ENCODE measurements at places on chromosomes 16 and 17.
A peak's percentile ranks its signal among the peaks of the same experiment; 100 is the strongest.

GRCh38 chr16:78155791-78156345, 56.4 kb downstream of the WWOX start:
- no peak for DNase-seq
- H3K36me3 ChIP-seq = no peaks in the 10 kb centered on the region
- no peak overlapping the region for H3K27ac ChIP-seq
- H3K4me1 ChIP-seq = no peaks in the 10 kb centered on the region
- no peak overlapping the region for H3K4me3 ChIP-seq

DNA sequence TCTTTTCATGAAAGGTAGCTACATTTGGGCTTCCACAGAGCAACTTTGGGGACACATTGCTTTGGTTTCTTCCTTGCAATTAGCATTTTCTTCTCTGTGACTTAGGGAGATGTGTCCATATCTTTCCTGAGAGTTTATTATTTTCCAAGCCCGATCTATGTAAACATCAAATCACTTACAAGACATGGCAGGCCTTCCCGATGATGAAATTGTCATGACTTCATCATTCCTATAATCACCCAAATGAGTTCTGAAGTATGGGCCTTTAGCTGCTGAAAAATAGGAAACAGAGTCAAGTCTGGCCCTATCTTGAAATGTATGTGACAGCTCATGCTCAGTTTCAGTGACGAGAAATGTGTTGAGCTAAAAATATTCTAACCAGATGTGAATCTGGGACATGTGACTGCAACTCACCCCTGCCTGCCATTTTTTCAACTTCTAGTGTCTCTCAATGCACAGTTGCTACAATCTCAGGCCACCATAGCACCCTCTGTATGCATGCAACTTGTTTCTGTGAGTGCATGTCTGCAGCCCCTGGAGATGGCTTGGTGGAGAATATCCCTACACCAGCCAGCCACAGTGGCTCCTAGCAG, 199.6 kb upstream of the MAF start:
- H3K27ac ChIP-seq = no peak overlapping the region
- H3K4me3 ChIP-seq = no peak overlapping the region

DNA sequence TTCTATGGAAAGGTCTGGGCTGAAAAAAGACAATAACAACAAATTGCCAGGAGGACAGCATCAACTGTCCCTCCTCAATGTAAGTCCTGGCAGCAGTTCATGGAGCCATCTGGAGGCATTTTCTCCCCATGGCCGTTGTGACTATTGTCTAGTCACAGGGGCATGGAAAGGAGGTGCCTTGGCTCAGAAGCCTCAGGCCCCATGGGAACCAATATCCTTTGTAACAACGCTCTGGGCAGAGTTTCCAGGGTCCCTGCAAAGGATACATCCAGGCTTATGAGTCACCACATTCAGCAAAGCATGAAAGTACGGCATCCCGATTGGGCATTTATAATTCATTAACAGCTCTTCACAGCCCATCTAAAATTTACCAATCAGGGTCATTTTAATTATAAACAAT, 85.2 kb downstream of the GLG1 start:
- peaks cover 4% of the 10 kb centered on the region for H3K36me3 ChIP-seq
- peaks cover 12% of the 10 kb centered on the region for H3K4me1 ChIP-seq
- no peak overlapping the region for H3K27ac ChIP-seq
- H3K4me3 ChIP-seq = no peak overlapping the region
- no peaks in the 10 kb centered on the region for H3K27me3 ChIP-seq

GRCh38 chr16:84810518-84811273, 9.1 kb upstream of the CRISPLD2 start:
- H3K27me3 ChIP-seq = no peaks in the 10 kb centered on the region
- no peak for DNase-seq
- H3K4me1 ChIP-seq = no peaks in the 10 kb centered on the region
- no peaks in the 10 kb centered on the region for H3K36me3 ChIP-seq

DNA sequence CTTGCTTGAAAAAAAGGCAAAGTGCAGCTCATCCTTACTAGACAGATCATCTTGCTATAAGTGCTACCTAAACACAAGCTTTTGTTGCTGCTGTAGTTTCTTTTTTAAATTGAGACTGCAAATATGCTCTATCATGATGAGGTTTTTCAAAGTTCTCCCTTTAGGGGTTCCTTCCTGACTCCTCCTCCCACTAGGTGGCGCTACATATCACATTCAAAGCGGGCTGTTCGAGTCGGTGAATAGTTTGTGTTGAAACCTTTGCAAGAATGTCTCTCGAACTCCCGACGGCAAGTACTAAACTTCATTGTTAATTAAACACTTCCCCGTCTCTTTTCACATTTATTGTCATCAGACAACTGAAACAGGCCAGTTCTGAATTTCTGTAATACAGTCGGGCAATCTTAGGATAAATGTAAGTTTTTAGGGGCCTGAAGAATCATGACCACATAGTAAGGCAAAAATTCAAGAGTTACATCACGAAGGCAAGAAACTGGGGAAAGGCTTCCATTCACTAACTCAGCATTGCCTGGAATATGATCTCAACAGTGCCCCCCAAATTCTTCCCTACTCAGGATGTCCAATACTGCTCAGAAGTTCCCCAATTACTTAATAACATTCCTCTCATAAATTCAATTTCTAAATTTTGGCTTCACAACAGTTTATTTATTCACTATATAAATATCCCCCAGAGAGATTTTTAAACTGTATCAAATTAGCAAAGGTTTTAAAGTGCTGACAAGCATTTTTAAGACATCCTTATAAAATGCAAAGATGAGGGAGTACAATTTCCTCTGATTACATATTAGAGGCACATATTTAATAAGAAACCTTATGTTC, 6.7 kb downstream of the HS3ST3A1 start:
- H3K4me1 ChIP-seq = no peaks in the 10 kb centered on the region
- peak; percentile 7 for DNase-seq
- no peak overlapping the region for H3K27ac ChIP-seq
- no peak overlapping the region for H3K4me3 ChIP-seq

GRCh38 chr17:76090517-76091129, 11.6 kb downstream of the ZACN start:
- H3K4me3 ChIP-seq = no peak overlapping the region
- no peaks in the 10 kb centered on the region for H3K4me1 ChIP-seq
- no peak for DNase-seq
- no peaks in the 10 kb centered on the region for H3K27me3 ChIP-seq
- no peak overlapping the region for H3K27ac ChIP-seq

DNA sequence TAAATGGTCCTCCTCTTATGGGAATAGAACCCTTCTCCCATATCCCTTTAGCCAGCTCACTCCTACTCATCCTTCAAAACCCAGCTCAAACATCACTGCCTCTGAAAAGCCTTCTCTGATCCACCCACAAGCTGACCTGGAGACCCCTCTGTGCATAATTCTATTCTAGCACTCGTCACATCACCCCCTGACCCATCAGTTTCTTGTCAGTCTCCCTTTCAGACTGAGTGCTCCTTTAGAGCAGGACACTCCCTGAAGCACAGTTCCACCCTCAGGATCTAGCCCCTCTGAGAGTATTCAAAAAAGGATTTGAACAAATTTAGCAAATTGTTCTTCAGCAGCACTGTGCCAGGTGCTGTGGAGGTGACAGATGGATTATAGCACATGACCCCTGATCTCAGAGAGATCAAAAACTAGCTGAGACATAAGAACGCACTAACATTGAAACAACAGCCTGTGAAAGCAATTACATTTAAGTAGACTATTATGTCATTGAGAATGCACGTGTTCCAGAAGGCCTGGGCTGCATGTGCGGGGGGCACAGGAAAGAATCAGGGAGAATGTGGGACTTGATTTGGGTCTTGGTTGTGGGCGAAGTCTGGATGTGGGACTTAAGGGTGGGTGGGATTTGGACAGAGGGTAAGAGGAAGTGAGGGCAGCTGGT, 43.5 kb downstream of the MRPS23 start:
- H3K4me1 ChIP-seq = peaks cover 11% of the 10 kb centered on the region
- no peak overlapping the region for H3K27ac ChIP-seq
- no peaks in the 10 kb centered on the region for H3K36me3 ChIP-seq
- H3K4me3 ChIP-seq = no peak overlapping the region
- no peak for DNase-seq
- no peaks in the 10 kb centered on the region for H3K27me3 ChIP-seq

DNA sequence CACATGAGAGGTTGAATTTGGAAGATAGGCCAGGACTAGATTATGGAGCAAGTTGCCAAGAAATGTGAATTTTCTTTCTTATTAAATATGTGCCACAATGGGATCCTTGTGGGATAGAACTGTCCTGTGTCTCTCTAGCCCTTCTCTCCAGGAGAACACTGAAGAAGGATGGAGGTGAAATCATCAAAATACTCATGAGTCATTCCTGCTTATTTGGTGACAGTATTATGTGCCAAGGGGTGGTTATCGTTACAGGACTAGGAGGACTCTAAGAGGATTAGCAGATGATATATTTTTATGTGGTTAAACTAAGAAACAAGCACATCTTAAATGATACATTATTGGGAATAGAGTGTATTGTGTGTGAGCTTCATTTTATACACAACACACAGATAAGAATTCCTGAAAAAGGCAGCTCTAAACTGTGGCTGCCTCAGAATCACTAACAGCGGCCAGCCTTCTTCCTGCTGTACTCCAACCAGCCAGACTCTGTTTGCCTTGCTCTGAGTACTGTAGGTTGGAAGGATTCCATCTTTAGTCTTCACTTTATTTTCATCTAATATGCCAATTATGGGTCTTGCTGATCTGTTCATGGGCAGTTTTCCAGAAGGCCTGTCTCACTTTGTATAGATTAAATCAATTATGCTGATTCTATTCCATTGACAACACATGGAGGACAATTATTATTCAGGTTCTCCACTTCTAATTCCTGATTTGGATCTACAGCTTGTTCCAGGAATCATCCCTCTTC, 325.8 kb downstream of the ABCC12 start:
- no peak overlapping the region for H3K27ac ChIP-seq
- H3K36me3 ChIP-seq = no peaks in the 10 kb centered on the region
- H3K4me3 ChIP-seq = no peak overlapping the region
- no peak for DNase-seq

DNA sequence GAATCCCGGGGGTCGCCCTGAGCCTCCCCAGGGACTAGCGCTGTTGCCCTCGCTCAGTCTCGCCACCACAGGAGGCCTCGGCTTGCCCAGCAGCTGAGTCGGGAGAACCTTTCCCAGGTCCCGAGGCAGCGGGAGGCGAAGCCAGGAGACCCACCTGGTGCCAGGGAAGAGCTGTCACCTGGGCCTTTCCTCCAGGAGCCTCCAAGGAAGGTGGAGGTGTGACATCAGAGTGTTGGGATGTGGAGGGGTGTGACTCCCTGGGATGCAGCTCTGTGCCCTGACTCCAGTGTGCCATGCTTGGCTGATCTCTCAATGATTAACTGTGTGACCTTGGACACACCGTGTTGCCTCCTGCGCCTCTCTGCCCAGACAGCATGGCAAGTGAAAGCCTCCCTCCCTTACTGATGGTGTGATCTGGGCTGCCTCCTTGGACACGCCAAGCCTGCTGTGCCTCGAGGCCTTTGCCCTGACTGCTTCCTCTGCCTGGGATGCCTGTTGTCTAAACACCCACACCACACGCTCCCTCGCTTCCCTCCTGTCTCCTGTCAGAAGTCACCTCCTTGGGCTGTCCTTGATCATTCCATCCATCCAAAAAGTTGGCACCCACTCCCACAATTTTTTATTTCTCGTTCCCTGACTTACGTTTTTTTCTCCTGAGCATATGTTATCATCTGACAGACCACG, 88.0 kb downstream of the CMIP start:
- no peaks in the 10 kb centered on the region for H3K4me1 ChIP-seq
- no peak overlapping the region for H3K27ac ChIP-seq
- H3K27me3 ChIP-seq = no peaks in the 10 kb centered on the region
- H3K36me3 ChIP-seq = no peaks in the 10 kb centered on the region
- no peak for DNase-seq

GRCh38 chr16:75687361-75687760, 10.6 kb upstream of the CPHXL2 start:
- no peaks in the 10 kb centered on the region for H3K36me3 ChIP-seq
- no peak overlapping the region for H3K4me3 ChIP-seq
- DNase-seq = no peak
- no peak overlapping the region for H3K27ac ChIP-seq

GRCh38 chr16:69240331-69240730, 53.4 kb downstream of the SNTB2 start:
- H3K27me3 ChIP-seq = no peaks in the 10 kb centered on the region
- no peak for DNase-seq
- H3K4me1 ChIP-seq = peaks cover 13% of the 10 kb centered on the region
- no peak overlapping the region for H3K4me3 ChIP-seq
- no peak overlapping the region for H3K27ac ChIP-seq

DNA sequence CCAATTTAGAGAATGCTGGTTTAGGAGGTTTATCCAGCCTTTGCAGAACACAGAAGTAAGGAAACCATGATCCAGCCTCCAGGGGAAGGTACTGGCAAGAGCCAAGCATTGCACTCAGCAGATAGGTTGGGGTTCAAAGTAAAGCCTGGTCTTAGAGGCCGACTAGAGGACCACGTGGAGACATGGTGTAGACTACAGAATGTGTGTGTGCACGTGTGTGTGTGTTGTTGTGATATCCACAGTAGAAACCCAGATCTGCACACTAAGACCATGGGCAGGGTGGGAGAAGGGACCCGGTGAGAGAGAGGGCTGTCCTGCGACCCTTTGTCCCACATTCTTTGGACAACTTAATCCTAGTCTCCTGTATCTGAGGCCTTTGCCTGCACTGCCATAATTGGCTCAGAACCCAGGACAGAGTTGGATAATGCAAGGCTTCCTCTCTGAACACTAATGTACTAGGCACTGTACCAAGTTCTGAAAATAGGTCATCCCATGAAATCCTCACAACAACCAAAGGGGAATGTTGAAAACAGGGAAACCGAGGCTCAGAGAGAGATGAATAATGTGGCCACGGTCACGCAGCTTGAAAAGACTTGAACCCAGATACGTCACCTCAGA, 325.1 kb upstream of the HSBP1 start:
- no peak for DNase-seq
- no peak overlapping the region for H3K4me3 ChIP-seq

DNA sequence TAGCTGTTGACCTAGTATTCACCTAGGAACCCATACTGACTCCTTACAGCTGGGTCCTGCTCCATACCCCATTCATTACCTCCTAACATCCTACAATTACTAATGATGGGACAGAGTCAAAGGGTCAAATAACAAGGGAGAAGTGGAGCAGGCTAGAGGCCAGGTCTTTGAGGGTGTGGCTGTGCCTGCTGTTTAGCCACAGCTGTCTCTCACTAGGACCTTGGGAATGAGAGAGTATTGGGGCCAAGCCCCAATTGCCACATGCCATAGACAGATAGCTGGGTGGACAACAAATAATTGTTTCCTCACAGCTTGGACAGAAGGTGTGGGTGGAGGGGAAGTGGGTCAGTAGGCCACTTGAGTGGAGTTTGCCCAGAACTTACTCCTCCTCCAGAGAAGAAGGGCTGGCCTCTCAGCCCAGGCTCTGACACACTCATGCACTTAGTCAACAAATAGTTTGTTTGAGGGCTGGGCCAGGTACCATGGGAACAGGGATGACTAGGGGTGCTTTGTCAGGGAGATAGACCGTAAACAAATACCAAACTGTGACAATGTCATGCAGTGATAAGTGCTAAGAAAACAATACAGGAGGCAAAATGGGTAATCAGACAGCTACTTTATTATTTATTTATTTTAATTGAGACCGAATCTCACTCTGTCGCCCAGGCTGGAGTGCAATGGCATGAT, 10.2 kb upstream of the CENPT start:
- peaks cover 30% of the 10 kb centered on the region for H3K4me1 ChIP-seq
- no peak overlapping the region for H3K4me3 ChIP-seq
- peak overlapping the region; percentile 72 for H3K27ac ChIP-seq
- peak; percentile 77 for DNase-seq

- H3K36me3 ChIP-seq = peaks cover 23% of the 10 kb centered on the region
- no peaks in the 10 kb centered on the region for H3K27me3 ChIP-seq
- peak overlapping the region; percentile 100 for H3K4me3 ChIP-seq
These were observed 1.6 kb downstream of the ZNF629 start for GRCh38 chr16:30785126-30786106.

All from thoracic aorta (tissue), 2 donors.